ENCODE measurements at places on chromosomes 3 and 15.

DNA sequence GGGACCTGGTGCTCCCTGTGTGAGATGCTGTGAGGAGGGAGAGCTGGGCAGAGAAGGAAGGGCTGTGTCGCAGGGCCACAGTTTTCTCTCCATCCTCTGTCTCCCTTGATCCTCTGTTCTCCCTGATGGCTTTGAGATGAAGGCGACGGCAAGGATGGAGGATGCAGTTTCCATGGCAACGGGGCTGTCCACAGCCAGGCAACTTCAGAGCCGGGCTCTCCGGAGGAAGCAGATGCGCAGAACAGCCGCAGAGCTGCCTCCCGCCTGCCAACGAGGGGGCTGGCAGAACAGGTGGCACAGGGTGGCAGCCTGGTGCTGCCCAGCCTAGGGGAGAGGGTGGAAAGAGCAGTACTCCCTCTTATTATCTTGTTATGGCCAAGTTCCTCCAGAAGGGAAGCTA is 9.9 kb upstream of the GRM2 start:
- no peak for DNase-seq

GRCh38 chr3:31892916-31893573 is 88.0 kb downstream of the OSBPL10 start:
- DNase-seq: no peak

GRCh38 chr3:193722566-193722965 is 129.6 kb downstream of the OPA1 start:
- DNase-seq: no peak

- DNase-seq: no peak
Observed at GRCh38 chr3:156201411-156202405, 81.3 kb downstream of the KCNAB1 start.

GRCh38 chr3:37467761-37468160 is 293.4 kb upstream of the LRRFIP2 start:
- no peak for DNase-seq

DNA sequence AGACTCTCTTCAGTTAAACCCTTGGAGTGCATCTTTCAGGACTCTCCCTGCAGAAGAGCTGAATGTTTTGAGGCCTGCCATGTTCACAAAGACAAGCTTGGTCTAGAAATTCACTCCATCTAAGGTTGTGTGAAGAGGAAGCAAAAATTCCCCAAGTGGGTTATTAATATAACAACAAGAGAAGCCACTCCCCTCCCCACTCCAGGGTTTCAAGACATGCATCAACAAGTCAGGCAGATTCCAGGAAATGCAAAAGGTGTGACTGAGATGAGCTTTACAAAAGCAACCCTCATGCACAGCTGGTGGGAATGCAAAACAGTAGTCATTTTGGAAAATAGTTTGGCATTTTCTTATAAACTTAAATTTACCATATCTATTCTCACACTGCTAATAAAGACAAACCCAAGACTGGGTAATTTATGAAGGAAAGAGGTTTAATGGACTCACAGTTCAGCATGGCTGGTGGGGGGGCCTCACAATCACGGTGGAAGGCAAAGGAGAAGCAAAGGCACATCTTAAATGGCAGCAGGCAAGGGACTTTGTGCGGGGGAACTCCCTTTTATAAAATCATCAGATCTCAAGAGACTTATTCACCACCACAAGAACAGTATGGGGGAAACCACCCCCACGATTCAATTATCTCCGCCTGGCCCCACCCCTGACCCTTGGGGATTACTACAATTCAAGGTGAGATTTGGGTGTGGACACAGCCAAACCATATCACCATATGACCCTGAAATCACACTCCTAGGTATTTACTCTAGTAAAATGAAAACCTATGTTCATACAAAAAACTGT is 31.3 kb downstream of the TARS3 start:
- no peak for DNase-seq

DNA sequence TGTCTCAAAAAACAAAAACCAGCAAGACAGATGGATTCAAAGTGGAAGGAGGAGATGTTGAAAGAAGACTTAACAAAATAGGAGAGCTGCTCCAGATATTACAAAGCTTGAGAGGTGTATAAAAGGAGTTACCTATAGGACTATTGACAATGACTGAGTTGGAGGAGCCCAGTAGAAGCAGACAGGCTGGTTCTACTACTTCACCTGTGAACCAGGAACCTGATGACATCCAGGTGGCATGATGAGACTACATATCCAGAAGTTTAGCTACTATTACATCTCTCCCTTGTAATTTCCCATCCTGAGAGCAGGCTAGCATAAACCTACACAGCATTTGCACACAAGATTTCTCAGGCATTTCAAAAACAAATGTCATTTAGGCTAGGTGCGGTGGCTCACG is 49.3 kb downstream of the CPEB1 start:
- no peak for DNase-seq

All from stimulated activated CD4-positive, alpha-beta T cell treated with anti-CD3 and anti-CD28 coated beads, Interleukin-2, amount 100 ng/mL, for 48 hours (primary cell).